Activated CD4-positive, alpha-beta memory T cell treated with anti-CD3 and anti-CD28 coated beads, Interleukin-2, amount 10 ng/mL, durations not matched to agents 7 days and 5 days (primary cell): ENCODE measurements at places on chromosomes 6 and 20. TPM values are rescaled to one million over a fixed set of nuclear protein-coding genes. Genes with fewer than 3 reads are reported as not detected.

CPNE5 gene
- total RNA-seq: 4.0 TPM

PLN gene
- not detected for total RNA-seq

NKAPL gene
- not detected for total RNA-seq

PHACTR1 gene
- total RNA-seq: 0.33 TPM

FNDC1 gene
- total RNA-seq: not detected

TREM1 gene
- total RNA-seq: not detected

UNC5CL gene
- 1.6 TPM for total RNA-seq
